ENCODE measurements at places on chromosomes 13 and 19.

DNA sequence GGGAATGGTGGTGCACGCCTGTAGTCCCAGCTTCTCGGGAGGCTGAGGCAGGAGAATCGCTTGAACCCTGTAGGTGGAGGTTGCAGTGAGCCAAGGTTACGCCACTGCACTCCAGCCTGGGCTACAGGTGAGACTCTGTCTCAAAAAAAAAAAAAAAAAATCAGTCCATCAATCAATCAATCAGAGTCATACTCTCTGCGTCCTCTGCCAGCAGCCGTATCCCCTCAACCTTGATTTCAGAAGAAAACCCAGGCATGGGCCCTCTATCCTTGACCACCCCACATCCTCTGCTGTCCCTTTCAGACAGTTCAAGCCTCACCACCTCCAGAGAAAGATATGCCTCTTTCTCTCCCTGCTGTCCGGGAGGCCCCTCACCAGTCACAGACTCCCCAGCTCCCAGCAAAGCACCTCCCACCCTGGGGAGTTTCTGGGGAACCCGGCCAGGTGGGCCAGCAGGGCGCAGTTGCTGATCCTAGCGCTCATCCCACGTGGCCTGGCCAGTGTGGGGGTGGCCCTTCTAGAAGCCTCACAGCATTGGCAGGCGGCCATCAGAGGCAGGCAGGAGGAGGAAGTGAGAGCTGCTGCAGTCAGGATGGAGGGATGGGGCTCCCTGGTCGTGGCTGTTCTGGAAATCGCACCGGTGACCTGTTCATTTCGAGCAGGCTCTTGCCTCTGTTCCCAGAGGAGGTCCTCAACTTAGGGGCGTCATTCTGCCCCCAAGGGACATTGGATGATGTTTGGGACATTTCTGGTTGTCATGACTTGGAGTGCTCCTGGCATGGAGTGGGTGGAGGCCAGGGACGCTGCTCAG lies 10.2 kb upstream of the JSRP1 start:
- peak; percentile 35 for DNase-seq

- DNase-seq = no peak
Measured at GRCh38 chr13:70544706-70545105, 436.5 kb upstream of the KLHL1 start.

GRCh38 chr19:9989504-9989903 lies 20.8 kb downstream of the COL5A3 start:
- DNase-seq = no peak

GRCh38 chr13:32159137-32159869 lies 127.7 kb downstream of the FRY start:
- DNase-seq = no peak

DNA sequence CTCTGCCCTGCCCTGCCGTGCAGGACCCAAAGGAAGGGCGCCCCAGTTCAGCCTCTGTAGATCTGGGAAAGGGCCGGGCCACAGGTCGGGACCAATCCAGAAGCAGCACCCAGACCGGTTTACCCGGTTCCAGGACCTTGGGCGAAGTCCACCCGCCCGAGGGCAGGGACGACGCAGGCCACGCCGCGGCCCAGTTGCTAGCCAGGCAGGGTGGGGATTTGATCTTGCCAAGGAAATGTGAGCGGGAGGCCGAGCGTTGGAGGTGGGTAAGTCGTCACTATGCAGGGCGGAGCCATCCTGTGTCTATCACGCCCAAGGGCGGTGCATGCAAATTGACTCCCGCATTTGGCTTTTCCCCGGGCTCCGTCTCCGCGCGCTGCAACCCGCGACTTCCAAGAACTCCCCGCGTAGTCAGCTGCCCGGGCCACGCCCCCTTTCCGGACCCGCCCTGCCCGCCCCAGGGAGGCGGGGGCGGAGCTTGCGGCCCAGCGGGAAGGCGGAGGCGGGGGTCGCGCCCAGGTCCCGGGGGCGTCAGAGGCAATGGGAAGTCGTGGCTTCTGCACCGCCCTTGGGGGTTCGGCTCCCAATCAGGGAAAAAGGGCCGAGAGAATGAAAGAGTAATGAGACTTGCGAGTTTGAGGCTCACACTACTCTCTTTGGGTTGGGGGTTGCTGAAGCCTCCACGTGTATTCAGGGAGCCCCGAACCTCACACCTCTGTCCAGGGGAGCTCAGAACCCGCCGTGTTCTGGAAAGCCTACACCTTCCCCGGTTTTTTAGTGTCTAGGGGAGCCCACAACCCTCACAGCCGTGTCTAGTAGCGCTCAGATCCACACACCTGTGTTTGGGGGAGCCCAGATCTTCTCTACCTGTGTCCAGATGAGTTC lies 12.8 kb downstream of the IER2 start:
- peak; percentile 100 for DNase-seq

DNA sequence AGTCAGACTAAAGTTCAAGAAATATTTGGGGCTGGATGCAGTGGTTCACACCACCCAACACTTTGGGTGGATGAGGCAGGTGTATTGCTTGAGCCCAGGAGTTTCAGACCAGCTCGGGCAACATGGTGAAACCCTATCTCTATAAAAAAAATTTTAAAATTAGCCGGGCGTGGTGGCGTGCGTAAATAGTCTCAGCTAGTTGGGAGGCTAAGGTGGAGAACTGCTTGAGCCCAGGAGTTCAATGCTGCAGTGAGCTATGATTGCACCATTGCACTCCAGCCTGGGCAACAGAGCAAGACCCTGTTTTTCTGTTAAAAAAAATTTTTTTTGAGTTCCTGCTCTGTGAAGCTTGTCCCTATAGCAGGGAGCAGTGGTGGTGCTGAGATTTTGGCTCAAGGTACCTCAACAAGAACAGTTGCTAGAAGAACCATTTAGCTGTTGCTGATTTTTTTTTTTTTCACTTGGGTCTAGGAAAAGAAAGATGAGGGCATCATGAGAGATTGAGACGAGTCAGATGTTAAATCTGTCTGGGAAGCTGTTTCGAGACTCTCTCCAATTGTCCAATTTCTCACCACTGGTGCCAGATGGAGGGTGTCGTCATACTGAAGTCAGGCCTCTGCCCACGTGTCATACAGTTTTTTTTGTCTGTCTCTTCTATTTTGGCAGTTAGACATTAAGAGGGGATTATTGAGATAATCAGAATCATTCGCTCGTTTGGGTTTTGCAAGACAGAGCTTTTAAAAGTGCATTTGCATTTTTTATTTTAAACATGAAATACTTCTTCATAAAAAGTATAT lies 3.7 kb downstream of the SLC25A42 start:
- DNase-seq = no peak

DNA sequence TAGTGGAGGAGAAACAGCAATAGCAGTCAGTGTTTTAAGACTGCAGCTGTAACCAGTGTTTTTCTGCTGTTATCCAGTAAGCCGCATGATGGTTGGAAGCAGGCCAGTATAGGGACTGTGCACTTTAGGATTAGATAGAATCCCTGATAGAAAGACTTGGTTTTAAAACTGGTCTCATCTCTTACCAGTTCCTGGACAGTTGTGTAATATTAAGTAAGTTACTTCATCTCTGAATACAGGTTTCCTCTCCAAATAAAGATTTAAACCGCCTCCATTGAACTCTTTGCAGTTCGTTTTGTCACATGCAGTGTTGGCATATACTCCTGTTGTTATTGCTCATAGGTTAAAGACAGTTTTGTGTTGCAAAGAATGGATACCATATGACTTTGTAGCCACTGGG lies 25.6 kb downstream of the URI1 start:
- DNase-seq = no peak

DNA sequence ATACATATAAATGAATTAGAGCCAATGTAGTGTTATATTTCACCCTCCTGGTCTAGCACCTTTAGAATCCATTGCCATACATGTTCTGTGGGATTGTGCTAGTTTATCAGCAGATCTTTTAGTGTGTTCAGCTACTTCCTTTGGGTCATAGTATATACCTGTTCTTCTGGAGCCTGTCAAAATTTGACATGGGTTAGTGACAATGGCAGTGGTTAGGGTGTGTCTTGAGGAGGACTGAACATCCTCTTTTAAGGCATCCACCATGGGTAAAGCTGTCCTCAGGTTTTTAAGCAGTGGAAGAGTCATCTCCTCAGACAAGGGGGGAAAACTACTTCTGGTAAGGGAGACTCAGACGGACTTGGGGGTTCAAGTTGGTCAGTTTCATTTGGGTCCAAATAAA lies 29.4 kb downstream of the DNAJC3 start:
- no peak for DNase-seq

All from trophoblast cell (in vitro differentiated cells and primary cell).